ENCODE measurements at places on chromosomes 12 and 14.
A peak's percentile ranks its signal among the peaks of the same experiment; 100 is the strongest.

GRCh38 chr14:21352587-21352986 lies 31.2 kb downstream of the SUPT16H start:
- DNase-seq = peak; percentile 27

- DNase-seq = no peak
Observed at GRCh38 chr14:39229222-39229543, 4.5 kb upstream of the MIA2 start.

GRCh38 chr12:92226071-92226661 lies 80.5 kb upstream of the BTG1 start:
- no peak for DNase-seq

- DNase-seq = no peak
Observed at GRCh38 chr14:76947838-76948184, 80.7 kb downstream of the IRF2BPL start.

DNA sequence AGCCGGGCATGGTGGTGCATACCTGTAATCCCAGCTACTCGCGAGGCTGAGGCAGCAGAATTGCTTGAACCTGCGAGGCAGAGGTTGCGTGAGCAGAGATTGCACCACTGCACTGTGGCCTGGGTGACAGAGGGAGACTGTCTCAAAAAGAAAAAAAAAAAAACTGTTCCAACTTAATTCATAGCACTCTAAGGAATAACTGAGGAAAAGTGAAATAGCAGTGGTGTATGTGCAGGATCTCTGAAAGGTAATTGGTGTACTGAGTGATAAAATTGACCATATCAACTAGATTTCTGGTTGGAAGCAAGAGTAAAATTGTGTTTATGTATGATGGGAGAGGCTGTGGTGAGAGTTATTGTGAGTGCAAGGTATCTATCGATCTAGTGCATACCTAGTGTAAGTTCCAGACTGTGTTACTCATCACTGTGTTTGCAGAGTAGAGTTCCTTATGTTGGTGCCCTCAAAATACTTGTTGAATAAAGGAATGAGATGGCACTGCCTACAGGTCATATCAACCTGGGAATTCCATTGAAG lies 6.3 kb downstream of the CAND1 start:
- no peak for DNase-seq

- DNase-seq = no peak
Observed at GRCh38 chr12:71524626-71525025, 85.0 kb downstream of the LGR5 start.

DNA sequence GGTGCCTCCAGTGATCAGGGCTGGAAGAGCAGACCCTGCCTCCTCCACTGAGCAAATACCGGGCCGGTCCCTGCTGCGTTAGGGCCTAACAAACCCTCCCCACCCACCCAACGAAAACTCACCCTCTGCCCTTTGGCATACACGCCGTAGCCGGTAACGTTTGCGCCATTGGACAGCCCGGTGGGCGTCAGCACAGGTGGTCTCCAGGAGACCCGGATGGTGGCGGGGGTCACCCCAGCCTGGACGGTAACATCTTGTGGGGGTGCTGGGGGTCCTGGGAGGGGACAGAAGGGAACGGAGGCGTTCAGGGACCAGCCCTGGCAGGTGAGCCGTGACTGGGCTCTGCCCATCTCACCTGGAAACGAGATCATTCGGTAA lies 100.5 kb downstream of the PIWIL1 start:
- no peak for DNase-seq

- DNase-seq = no peak
Observed at GRCh38 chr12:83153177-83153576, 466.5 kb downstream of the TMTC2 start.

DNA sequence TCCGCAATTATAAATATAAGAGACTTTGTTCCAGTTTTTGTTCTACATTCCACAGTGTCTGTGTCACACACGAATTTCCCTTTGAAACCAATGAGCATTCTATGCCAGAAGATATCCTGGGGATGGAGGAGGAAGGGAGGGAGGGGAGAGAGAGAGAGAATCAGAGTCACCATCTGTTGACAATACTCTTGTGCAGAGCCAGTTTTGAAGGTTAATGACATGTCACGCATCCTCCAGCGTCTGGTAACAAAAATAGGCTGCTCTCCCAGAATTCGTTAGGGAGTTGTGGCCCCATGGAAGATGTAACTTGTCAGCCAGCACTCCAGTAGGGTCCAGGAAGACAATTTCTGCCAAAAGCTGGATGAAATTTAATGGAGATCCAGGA lies 213.5 kb upstream of the KRR1 start:
- DNase-seq = no peak

DNA sequence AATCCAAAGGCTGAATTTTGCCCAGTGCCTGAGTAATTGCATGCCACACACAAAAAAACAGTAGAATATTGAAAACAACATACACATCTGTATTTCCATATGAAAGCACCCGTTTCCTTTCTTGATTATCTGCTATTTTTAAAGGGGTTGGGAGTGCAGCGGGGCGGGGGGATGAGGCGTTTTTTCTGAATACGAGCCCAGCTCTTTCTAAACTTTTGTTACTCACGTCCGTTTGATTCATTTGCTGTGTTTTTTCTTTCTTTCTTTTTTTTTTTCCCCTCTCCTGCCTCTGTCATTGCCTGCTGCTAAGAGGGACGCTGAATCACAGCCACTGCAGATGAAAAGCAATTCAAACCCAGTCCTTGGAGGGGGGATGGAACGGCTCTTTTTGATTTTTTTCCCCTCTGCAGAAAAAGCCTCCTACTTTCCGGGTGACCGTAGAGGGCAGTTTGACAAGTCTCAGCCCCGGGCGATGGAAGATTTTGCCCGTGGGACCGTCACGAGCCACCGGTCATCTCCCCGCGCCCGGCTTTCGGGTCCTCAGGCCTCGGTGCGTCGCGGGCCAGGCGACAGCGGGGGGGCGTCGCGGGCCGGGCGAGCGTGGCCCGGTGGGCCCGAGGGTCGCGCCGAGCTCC lies 572 bp upstream of the RASSF8 start:
- no peak for DNase-seq
